ENCODE measurements at places on chromosomes 1 and 21.
A peak's percentile ranks its signal among the peaks of the same experiment; 100 is the strongest.

DNA sequence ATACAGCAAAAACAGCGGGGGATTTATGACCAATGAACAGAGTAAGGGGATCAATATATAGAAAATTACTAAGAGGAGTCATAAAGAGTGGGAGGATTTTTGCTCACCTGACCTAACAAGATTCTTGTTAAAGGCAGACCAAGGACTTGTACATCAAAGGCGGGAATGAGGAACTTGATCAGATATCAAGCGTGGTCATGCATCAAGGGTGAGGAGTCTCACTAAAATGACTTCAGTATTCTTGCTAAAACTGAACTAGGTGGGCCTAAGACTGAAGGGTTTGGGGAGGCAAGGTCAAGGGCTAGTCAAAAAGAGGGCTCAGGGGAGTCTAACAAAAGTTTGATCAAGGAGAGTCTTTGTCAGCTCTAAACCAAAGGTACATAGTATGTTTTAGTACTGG, 2.1 kb downstream of the MOV10 start:
- no peak for DNase-seq

- peak; percentile 81 for DNase-seq
Measured at GRCh38 chr1:171251042-171251951, 3.0 kb downstream of the FMO1 start.

GRCh38 chr21:28938726-28939125, 54.0 kb downstream of the LTN1 start:
- no peak for DNase-seq

DNA sequence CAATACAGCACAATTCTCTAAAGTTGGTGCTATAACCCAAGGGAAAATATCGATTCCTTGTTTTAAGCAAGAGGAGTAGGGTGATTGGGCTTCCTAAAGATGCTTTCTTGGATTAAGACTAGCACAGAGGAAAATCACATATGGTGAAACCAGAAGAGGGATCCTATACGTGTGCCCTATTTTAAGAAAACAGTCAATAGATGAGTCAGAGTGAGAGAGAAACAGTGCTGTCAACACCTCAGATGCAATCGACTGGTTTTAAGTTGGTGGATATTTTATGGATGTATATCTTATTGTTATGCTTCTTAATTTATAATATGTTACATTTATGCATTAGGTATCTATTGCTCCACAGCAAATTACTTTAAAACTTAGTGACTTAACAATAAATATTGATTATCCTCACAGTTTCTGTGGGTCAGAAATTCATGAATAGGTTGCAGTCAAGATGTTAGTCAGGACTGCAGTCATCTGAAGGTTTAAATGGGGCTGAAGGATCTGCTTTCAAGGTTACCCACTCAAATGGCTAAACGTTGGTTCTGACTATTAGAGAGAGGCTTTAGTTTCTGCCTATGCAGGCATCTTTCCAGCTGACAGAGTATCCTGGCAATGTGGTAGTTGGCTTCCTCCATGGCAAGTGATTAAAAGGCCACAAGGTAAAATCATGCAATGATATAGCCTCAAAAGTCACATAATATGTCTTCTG, 61.6 kb upstream of the DEPDC1 start:
- no peak for DNase-seq

DNA sequence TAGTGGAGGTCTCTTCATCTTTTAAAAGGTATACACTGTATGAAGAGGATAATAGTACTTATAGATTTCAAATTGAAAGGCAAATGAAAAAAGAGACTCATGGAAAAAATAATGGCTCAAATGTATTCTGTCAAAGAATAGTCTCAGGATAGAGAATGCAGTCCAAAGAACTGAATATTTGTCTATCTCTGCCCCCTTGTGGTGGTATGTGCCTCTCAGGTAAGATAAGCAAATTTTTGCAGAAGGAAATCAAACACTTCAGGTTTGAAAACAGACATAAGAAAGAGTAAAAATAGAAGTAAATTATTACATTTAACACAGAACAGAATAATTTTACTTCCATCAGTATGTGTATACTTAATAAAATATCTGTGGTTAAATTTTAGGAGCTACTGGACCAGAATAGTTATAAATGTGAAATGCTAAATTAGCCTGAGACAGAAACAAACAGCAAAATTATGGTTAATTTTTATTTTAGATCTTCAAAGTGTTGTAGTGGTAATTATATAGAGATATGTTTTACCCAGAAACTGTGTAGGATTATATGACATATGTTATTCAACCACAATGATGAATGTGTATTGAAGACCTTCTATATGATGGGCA, 164.4 kb upstream of the PALMD start:
- peak; percentile 8 for DNase-seq

- DNase-seq, result no peak
Measured at GRCh38 chr1:110604586-110605148, 1.5 kb downstream of the KCNA2 start.

DNA sequence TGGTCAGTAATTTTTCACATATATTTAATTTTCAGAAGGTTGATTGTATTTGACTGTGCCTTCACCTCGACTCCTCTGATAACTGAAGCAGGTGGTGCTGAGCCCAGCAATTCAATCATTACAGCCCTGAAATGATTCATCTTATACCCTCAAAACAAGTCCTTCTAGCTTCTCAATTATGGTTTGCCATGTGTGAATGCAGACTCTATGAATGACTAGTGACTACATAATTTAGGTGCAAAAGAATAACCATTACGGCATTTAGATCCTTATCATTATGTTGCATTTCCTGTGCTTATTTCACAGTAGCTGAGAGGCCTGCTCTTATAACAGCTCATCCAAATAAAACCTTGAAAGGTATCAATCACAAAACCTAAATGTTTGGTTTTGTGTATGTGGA, 54.0 kb upstream of the COL11A1 start:
- no peak for DNase-seq

DNA sequence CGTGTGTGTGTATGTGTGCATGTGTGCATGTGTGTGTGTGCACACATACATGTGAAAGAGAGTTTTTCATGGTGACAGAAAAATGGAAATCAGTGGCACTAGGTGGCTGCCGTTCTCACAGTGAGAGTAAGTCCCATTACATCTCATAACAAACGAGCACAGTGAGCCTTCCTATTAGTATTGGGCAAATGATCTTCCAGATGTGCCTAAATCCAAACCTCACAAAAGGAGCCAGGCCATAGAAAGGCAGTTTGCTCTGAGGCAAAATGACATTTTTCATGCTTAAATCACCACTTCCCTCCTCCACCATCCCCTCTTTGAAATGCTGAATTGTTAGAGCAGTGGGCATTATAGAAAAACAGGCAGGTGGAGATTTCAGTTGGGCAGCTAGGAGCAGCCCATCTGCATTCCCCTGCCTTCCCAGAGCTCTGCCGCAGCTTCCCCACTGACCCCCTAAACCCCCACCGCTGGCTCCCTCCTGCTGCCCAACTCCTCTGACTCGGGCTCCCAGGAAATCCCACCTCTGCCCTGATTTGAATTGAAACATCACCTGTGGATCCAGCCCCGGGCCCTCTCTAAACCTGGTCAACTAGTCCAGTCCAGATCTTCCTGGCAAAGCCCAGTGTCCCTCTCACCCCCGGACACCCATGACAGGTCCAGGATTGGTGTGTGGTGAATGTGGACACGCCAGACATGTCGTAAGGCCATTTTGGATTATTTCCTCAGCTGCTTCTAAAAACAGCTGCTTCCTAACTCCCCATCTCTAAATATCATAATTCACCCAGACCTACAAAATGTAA, 190.5 kb downstream of the SEC16B start:
- DNase-seq, result no peak

- no peak for DNase-seq
Measured at GRCh38 chr1:182786223-182786994, 3.2 kb upstream of the NPL start.

DNA sequence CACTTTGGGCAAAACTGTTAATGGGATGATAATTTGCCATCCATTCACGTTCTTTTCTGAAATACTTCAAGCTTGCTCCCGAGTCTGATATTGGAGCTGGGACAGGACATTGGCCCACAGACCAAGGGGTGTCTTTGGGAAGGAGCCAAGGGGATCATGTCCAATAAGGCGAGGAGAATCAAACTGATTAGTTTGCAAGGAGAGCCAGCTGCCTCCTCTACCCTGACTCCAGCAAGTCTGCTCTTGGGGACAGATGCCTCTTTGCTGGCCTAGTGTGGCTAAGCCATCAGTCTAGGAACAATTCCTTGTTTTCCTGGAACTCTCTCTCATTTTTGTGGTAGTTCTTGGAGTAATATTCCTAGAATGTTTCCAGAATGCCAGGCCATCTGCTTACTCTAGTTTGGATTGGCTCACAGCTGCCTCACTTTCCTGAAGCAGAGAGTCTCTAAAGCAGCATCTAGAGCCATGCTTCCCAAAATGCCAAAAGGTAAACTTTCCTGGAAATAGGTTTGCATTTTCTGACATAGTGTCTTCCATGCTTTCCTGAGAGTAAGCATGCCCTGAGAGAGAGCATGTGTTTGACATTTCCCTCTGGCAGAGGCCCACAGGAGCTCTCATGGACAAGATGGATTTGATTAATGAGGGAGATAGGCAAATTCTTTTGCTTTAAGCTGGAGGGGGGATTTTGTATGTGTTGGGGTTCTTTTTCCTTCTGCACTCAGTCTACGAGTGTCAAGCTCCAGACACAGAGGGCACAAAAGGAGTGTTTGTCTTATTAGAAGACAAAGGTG, 145.6 kb downstream of the GDAP2 start:
- DNase-seq, result no peak

DNA sequence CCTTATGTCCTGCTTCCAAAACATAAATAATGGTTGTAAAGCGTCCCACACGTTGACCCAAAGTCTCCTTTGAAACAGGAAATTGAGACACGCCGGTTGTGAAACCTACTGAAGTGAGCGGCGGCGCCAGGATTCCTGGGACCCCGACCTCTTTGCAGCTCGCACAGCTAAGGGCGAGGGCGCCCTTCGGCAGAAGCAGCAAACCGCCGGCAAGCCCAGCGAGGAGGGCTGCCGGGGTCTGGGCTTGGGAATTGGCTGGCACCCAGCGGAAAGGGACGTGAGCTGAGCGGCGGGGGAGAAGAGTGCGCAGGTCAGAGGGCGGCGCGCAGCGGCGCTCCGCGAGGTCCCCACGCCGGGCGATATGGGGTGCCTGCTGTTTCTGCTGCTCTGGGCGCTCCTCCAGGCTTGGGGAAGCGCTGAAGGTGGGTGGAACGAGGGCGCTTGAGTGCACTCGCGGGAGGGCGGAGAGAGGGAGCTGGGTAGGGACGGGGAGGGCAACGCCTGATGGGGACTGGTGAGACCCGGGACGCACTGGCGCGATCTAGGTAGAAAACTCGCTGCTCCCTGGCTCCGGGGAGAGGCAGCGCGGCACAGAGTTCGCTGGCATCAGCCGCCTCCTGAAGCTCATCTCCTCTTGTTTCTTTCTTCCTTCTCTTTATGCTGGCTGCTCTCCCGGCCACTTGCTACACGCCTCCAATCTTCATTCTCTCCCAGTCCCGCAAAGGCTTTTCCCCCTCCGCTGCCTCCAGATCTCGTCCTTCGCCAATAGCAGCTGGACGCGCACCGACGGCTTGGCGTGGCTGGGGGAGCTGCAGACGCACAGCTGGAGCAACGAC, at the start of gene CD1D:
CD1D (plus strand) TSS at position 155 of the 836 bp plus-strand sequence; CDS start at position 362, 207 bp downstream.
- no peak for DNase-seq

- DNase-seq, result no peak
Measured at GRCh38 chr1:54310439-54311328, 95.5 kb downstream of the SSBP3 start.

- no peak for DNase-seq
Measured at GRCh38 chr1:230273141-230273710, 152.9 kb downstream of the PGBD5 start.

DNA sequence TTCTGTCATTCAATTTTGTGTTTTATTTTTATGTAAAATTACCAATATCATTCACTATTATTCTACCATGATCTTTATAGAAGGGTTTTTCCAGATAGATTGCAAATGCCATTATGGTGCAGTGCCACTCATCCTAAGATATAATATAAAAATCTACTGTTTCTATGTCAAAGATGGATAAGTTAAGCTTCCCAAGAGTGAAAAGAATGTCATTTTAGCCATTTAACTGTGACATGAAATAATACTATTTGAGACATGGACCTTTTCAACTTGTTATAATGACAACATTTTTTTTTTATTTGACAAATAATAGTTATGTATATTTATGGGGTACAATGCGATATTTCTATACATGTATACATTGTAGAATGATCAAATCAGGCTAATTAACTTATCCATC, 224.3 kb downstream of the RPS6KC1 start:
- no peak for DNase-seq

GRCh38 chr1:155938220-155938627, 3.2 kb upstream of the RXFP4 start:
- no peak for DNase-seq

DNA sequence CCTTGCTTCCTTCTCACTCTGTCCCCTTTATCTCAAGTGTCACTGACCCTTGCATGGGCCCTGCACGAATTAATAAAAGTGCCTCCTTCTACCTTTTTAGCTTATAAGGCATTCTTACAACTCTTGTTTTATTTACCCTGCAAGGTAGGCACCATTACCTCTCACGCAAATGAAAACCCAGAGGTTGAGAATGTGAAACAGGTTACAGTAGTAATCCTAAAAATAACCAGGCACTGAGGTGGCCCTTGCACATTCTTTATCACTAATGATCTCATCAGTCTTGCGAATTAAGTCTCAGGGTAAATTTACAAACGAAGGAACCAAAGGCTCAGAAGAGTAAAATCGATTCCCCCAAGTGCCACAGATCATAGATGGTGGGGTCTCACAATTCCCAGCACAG, 3.7 kb downstream of the GLIS1 start:
- DNase-seq, result no peak

DNA sequence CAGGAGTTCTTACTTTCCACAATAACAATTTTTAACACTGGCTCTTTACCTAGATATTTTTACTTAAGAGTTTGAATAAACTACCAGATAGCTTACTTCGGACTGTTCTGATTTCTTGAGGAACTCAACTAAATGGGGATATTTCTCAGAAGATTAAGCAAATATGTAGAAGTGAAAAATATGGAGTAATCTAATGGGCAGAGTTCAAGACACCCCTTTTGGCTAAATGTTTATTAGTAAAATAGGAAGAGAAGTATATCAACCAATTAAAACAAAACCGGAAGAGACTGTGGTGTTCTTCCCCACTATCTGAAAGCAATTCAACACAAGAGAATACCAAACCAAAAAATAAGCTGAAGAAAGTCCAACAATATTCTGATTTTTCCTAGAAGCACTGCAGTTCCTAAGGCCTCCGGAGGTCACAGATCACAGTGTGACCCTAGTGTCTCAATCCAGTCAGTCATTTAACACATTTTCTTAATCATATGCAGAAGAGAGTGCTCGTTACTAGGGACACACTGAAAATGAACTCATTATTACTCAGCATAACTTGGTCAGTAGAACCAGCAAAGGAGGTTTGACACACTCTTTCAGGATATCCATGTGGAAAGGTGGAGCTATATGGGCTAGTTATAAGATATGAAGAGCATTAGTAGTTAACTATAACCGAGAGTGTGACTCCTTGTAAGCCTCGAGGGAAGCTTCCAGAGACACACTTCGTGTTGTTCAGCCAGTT, 5.2 kb downstream of the SIPA1L2 start:
- no peak for DNase-seq

DNA sequence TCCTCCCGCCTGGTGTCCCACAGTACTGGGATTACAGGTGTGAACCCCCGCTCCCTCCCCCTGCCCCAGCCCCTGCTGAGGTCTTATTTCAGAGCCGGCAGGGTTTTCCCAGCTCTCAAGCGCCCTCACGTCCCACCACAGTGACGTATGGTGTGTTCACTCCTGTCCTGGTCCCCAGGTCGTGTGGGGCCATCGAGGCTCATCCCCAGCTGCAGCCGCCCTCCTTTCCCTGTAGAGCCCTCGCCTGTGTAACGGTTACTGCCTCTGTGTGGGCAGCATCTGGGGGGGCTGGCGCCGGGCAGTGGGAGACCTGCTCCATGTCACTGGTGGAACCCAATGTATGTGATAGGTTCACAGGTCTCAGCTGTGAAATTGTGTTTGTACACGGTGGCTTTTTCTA, 23.2 kb downstream of the SKI start:
- DNase-seq, result no peak

Measured in NCI-H1417 treated with DMSO at 0.1 percent for 48 hours (cell line).